ENCODE measurements at places on chromosomes 1 and 21.

GRCh38 chr21:44349416-44349846 lies 4.0 kb upstream of the TRPM2 start:
- no peak for DNase-seq

- DNase-seq, result no peak
These were observed 88.5 kb downstream of the ELAVL4 start for GRCh38 chr1:50197216-50197615.

DNA sequence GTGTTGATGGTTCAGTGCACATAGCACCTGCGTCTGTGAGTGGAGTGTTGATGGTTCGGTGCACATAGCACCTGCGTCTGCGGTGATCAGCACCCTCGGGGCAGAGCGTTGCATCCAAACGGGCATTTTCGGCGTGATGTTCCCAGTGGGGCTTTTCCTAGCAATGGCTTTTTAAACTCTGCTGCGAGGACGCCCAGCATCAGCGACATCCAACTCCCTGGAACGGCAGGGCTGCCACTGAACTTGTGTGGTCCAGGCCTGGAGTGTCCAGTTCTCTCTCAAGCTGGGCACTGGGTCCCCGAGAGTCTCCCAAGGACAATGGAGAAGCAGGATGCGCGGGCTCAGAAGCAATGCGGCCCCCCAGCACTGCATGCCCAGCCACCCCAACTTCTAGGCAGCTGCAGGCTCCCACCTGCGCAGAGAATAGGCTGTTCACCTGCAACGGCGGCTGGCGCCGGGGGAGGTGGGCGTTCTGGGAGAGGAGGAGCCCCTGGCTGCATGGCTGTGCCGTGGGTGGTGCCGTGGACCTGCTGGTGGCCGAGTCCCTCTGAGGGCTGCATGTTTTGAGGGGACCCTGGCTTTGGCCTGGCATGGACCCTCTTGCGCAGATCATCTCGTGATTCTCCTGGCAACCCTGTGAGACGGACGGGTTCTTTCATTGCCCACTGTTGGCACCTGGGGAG lies 10.1 kb upstream of the C1orf174 start:
- DNase-seq, result no peak

GRCh38 chr1:30130099-30130498 lies 593.3 kb downstream of the MATN1 start:
- DNase-seq, result no peak

GRCh38 chr1:173914366-173914871 lies 2.7 kb downstream of the SERPINC1 start:
- peak; percentile 54 for DNase-seq

DNA sequence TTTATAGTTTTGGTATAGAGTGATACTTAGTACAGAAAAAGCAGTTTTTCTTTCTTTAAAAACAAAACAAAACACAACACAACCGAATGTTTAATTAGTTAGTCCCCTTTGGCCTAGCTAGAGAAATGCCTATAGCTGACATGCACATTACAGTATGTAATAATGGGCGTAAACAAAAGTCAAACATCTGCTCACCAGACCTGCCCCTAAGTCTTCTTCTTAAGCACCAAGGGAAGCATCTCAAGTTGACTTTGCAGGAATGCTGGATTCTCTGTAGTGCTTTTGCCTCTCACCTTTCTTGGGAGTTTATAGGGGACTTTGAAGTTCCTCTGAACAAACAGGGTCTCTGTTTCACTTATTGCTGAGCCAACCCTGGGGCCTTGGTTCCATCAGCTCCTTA lies 143.7 kb downstream of the TM2D1 start:
- no peak for DNase-seq

DNA sequence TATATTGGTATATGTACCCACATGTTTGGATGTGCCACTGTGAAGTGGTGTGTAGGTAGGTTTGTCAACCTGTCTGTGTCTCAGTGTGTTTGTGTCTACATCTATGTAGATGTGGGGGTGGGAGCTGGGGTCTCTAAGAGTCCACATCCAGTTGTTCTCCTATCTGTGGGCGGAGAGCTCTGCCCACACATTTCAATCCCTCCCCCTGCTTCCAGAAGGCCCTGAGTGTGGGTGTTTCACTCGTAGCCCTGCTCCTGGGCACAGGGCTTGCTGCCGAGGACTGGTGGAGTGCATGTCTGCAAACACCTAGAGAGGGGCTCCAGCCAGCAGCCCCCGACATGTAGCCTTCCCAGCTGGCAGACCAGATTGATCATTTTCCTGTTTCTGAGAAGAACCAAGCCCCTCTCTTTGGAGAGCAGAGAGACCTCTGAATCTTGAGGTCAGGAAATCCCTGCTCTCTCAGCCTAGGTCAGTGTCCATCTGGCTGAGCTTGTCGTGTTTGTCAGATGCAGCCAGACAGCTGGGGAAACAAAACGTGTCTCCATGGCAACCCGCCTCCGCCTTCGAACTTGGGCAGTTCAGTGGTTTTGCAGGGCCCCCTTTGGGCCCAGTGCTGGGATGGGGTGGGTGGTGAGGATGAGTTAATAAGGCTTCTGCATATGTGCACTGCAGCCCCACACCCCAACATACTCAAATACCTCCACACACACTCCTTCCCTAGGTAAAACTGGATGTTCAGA lies 31.2 kb upstream of the SYNC start:
- no peak for DNase-seq

- no peak for DNase-seq
These were observed 157.7 kb downstream of the HHIPL2 start for GRCh38 chr1:222390181-222390580.

- no peak for DNase-seq
These were observed 341.0 kb upstream of the USP24 start for GRCh38 chr1:55555956-55556725.

GRCh38 chr1:229454056-229454455 lies 20.2 kb upstream of the ACTA1 start:
- DNase-seq, result no peak

GRCh38 chr1:67951014-67951413 lies 99.4 kb downstream of the DIRAS3 start:
- no peak for DNase-seq

GRCh38 chr1:109488201-109488600 lies 4.5 kb downstream of the ATXN7L2 start:
- no peak for DNase-seq

DNA sequence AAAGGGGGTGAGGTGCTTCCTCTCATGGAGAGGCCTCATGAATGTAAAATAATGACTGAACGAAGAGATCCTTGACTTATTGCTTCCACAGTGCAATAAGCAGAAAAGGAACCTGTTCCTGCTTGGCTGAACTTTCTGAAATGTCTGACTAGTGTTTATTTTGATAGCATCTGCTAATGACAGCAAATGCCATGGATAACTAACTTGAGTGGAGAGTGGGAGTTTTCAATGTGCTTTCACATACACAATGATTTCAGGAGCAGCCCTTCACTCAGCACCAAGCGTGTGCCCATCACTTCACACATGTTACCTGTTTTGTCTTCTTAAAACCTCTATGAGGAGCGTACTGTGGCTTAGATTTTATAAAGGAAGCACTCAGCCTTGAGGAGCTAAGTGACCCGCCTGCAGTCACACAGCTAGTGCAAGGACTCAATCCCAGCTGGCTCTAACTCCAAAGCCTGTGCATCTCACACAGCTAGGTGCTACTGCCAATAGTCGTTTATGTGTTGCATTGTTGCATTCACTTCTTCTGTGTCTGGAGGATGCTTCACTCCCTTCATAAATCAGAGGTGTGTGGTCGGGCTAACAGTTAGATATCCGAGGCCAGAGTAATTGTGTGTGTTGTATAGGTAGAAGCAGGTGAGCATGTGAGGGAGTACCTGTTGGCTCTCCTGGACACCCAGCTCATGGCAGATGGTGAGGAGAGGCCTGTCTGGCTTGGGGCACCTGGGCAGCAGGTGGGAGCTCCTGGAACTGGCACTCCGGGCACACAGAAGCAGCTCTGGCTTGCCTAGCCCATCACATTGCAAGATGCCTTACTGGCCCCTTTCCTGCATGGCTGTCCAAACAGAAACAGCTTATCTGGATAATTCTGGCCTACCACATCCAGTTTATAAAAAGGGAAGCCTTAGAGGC lies 12.8 kb downstream of the CASQ2 start:
- no peak for DNase-seq

DNA sequence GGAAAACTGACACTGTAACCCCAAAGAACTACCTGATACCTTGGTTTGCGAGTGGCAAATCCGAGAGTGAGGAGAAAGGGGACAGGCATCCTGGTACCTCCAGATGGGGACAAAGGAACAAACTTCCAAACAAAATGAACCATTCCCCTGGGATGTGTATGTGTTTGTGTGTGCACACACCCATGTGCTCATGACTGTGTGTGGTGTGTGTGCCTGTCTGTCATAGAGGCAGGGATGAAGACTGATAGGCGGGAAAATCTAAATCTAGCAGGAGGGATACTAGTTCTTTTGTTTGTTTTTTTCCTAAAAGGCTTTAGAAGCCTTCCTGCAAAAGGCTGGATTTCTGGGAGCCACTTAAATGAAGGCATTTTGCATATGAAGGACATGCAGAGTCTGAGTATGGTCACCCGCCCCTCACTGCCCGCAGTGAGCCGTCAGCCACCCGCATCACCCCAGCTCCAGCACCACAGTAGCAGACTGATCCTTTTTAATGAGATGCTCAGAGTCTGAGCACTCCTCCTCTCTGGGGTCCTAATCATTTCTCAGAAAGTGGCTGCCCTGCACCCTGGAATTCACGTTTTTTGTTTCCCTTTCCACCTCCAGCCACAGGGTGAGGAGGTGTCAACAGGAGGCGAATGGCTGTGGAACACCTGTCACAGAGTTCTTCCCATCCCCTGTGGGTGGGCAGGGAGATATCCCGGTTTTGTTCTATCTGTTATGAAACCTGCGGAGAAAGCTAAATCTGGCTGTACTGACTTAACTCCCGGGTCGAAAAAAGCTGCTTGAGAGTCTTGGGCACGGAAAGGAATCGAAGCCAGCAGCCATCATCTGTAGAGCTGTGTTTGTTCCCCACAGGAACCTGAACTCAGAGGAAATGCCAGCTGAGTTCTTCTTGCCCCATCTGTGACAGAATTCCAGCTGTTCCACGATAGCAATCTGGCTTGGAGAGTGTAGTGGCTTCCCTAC lies 34.9 kb downstream of the UTP25 start:
- no peak for DNase-seq

GRCh38 chr1:37085393-37085792 lies 51.1 kb upstream of the GRIK3 start:
- no peak for DNase-seq

DNA sequence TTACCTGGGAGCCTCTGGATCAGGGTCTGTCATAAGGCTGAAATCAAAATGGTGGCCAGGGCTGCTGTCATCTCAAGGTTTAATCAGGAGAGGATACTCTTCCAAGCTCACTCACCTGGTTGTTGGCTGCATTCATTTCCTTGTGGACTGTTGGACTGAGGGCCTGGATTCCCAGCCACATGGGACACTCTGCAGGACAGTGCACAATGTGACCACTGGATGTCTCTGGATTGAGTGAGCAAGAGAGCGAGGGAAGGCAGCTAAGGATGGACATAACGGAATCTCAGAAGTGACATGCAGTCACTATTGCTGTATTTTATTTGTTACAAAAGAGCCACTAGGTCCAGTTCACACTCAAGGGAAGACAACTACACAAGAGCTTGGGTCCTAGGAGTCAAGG lies 229.1 kb downstream of the S1PR1 start:
- no peak for DNase-seq

GRCh38 chr1:182625719-182626504 lies 21.7 kb upstream of the RGS16 start:
- DNase-seq, result peak; percentile 70
